ENCODE measurements at places on chromosomes 16 and 17.

GRCh38 chr17:44502598-44503146, 534 bp downstream of the GPATCH8 start:
- DNase-seq = peak; percentile 75

DNA sequence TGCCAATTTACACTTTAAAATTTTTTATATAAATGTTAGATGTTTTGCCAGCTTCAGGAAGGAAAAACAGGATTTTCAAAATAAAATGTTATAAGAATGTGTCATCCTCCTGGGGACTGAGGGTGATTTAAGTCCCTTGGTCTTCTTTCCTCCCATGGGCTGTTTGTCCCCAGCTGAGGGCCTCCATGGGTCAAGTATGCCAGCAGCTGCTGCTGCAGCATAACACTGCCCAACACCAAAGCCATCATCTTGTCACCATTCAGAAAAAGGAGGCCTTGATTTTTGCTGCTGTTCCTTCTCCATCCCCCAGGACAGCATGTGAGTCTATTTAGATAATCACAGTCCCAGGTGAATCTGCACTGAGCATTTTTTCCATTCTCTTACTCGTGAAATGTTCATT, 188.5 kb downstream of the LGALS9B start:
- DNase-seq = peak; percentile 56

DNA sequence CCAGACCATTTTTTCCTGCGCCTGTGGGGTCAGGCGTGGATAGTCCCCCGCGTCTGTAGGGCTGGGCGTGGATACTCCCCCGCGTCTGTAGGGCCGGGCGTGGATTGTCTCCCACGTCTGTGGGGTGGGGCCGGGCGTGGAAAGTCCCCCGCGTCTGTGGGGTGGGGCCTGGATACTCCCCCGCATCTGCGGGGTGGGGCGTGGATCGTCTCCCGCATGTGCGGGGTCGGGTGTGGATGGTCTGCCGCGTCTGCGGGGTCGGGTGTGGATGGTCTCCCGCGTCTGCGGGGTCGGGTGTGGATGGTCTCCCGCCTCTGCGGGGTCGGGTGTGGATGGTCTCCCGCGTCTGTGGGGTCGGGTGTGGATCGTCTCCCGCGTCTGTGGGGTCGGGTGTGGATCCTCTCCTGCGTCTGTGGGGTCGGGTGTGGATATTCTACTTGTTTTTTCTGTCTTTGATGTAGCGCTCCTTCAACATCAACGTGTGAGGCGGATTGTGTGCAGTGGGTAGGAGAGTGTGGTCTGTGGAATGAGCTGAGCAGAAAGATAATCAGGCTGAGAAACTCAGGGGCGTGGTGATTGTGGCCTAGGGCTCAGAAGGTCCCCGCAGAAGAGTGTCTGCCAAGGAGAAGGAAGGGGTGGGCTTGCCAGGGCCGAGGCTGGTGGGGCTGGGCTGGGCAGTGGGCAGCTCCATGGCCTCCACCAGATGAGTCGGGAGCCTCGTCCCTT, 3.2 kb downstream of the GNPTG start:
- DNase-seq = no peak

DNA sequence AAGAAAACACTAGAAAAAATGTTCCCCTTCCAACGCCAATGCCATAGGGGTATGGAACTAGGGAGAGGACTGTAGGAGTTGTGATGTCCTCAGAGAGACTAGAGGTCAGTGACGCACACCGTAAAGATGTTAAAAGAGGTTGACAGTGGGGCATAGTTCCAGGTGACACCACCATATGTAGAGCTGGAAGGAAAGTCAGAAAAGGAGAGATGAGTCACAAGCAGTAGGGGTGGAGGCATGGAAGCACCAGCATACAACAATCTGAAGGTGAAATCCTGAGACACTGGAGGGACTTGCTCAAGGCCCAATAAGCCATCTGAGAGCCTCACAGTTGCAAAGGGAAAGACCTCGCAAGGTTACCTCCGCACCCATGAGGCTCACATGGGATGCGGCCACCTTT, 76.0 kb downstream of the ZNF18 start:
- no peak for DNase-seq
